ENCODE measurements at places on chromosomes 4 and X.

DNA sequence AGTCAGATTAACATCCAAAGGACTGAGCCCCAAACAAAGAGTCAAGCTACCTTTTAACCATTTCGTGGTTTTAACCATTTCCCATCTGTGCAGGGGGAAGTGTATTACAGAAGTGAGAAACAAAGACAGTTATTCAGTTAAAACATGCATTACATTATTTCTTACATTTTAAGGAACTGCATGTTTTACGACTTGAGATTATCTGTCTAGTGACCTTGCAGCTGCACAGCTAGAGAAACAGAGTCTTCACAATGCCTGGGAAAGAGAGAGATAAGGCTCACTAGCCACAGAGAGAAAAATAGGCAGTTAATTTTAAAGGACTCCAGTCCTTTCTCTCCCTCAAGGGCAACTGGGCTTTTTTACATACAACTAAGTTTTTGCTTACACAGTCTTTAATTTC lies 48.7 kb upstream of the KLHL4 start:
- no peak for DNase-seq

- no peak for DNase-seq
Observed at GRCh38 chr4:83932750-83933391, 397.0 kb downstream of the GPAT3 start.

GRCh38 chrX:11380187-11380844 lies 87.1 kb downstream of the AMELX start:
- DNase-seq = no peak

DNA sequence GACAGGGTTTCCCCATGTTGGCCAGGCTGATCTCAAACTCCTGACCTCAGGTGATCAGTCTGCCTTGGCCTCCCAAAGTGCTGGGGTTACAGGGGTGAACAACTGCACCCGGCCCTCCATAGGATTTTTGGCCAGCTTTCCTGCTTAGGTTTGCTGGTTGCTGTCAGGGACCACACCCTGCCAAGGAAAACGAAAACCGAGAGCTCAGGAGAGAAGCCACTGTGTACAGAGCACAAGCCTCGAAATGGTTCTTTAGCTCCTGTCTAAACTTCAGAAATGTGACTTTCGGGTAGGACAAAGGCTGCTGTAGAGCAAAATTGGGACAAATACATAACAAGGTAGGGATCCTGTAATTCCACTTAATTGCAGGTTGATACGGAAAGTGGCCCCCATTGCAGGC lies 146.3 kb upstream of the ATP6AP2 start:
- DNase-seq = no peak

GRCh38 chr4:73776321-73776729 lies 36.0 kb downstream of the CXCL8 start:
- DNase-seq = no peak
